ENCODE measurements at places on chromosomes 13 and 19.

DNA sequence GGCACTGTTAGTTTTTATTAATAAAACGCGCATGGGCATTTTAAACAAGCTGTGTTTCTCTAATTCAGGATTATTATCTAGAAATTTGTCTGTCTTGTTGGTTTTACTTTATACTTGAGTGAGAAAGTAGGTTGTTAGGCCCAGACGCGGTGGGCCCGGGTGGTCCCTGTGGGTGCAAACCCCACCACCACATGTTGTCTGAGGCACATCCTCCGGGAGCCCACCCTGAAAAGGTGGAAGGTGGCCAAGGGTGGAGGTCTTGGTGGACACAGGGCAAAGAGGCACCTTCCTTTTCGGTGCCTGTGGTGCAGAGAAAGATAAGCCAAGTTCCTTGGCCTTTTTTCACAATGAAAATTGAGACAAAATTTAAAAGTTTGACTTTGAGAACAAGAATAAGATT, 16.6 kb downstream of the ATP4B start:
- DNase-seq = no peak

GRCh38 chr13:20378721-20379120, 146.6 kb upstream of the GJB6 start:
- no peak for DNase-seq

DNA sequence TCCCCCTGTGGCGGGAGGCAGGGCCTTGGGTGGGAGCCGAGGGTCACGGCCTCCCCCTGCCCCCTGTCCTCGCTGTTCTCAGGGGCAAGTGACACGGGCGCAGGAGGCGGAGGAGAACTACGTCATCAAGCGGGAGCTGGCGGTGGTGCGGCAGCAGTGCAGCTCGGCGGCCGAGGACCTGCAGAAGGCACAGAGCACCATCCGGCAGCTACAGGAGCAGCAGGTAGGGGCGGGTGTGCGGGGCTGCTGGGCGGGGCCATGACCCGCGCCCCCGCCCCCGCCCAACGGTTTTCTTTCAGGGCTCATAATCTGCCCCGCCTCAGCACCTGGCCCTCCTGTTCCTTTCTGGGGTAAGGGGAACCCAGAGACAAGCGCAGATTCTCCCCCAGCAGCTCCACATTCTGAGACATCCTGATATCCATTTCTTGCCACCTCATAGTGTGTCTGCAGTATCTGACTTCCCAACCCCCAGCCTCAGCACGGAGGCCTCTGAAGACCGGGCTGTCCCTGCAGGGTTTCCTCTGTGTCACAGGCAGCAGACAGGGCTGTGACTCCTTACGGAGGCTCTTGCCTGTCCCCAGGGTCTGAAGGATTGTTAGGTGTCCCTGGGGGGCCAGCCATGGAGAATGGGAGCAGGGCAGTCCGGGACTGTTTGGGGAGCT, 15.9 kb downstream of the PRR36 start:
- no peak for DNase-seq

GRCh38 chr13:87889254-87889653, 218.1 kb downstream of the SLITRK5 start:
- DNase-seq = no peak

DNA sequence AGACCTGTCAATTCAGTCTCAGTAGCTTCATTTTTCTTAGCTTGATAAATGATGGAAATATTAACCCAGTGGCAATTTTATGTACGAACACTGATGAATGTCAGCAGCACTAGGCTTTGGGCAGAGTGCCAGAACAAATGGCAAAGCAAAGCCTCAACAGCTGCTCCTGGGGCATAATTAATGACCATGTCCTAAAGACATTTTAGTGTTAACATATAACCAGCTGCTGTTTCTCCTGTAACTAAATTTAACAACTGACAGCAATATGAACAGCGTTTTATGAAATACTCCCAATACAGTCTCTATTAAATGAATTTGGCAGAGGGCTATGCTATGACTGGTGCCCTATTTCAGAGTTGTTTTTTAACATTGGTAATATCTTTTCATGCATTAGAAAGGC, 47.1 kb downstream of the ZNF568 start:
- no peak for DNase-seq

- no peak for DNase-seq
These were observed 2.0 kb downstream of the LENG9 start for GRCh38 chr19:54461613-54462012.

DNA sequence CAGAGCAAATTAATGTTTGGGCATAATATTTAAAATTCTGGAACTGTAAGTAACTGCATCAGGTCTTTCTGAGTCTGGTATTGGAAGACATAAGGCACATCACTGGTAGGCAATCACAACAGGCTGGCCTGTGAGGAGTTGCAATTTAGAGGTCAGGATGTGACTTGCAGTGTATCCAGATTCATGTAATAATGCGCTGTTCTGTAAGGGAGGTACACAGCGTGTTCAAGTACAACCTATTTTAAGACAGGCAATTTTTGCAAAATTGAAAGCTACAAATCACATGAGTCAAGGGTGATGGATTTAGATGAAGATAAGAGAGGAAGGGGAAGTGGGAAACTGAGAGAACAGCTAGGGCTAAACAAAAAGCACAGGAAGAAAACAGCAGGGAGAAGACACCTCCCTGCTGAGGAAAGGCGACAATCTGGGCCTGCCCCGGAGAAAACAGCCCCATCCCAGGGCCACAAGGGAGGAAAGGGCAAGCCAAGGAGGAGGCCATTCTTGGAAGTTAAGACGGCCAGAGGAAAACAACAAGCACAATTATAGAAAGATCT, 138.1 kb downstream of the LACC1 start:
- no peak for DNase-seq

DNA sequence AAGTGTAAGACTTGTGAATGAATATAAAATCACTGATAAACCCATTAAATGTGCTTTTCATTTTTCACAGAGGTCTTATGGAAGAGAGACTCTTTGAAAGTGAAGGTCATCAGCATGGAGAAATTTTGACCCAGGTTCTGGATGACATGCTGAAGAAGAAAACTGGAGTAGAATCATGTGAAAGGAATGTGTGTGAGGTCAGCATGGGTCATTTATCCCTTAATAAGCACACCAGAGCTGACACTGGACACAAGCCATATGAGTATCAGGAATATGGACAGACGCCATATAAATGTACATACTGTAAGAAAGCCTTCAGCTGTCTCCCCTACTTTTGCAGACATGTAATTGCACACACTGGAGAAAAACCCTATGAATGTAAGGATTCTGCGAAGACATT, 29.0 kb downstream of the ZNF20 start:
- no peak for DNase-seq

- DNase-seq = no peak
These were observed 334.6 kb downstream of the MYO16 start for GRCh38 chr13:108963846-108964600.

GRCh38 chr13:101535192-101535746, 82.8 kb downstream of the ITGBL1 start:
- DNase-seq = no peak

DNA sequence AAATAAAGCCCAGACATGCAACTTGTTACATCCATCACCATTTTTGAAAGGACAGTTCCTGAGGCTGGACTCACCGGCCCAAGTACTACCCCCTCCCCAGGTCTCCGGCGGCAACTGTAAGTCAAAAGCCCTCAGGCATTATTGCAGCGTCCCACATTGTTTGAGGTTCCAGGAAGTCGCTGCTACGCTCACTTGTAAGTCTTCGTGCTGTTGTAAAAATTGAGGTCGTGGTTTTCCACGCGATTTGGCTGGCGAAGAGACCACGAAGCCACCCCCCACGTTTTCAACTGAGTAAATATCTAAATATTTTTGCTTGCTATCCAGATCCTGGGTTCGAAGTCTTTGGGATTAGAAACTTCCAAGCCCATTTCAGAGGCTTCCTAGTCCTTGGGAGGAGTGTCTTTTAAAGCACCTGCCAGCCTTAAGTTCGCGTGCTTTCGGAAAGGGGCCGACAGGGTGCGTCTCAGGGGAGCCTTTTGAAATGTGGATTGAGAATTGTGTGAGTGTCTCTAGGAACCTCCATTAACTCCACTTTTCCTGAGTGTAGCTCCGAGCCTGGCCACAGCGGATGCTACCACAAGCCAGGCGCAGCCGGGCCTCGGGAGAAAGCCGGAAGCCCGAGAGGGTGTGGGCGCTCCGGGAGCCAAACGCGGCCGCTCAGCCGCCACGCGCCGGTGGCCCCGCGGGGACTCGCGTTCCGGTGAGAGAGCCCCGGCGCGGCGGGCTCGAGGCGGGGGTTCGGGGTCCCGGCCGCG, 434 bp upstream of the FNDC3A start:
- peak; percentile 6 for DNase-seq

GRCh38 chr13:73230716-73231115, 171.9 kb downstream of the KLF5 start:
- no peak for DNase-seq

DNA sequence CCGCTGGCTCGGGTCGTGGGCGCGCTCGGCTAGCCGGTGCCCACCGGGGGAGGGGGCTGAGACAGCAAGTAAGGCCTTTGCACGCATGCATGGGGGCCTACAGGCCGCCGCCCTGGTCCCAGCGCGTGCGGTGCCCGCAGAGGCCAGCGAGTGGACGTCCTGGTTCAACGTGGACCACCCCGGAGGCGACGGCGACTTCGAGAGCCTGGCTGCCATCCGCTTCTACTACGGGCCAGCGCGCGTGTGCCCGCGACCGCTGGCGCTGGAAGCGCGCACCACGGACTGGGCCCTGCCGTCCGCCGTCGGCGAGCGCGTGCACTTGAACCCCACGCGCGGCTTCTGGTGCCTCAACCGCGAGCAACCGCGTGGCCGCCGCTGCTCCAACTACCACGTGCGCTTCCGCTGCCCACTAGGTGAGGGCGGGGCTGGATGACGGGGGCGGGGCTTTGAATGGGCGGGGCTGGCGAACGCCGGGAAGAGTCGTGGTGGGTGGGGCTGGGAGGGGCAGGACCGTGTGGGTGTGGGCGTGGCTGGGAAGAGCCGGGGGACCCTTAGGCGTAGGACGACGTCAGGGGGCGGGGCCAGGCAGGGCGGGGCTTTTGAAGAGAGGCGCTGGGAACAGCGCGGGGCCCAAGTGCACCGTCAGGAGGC, 2.1 kb downstream of the CILP2 start:
- DNase-seq = no peak

DNA sequence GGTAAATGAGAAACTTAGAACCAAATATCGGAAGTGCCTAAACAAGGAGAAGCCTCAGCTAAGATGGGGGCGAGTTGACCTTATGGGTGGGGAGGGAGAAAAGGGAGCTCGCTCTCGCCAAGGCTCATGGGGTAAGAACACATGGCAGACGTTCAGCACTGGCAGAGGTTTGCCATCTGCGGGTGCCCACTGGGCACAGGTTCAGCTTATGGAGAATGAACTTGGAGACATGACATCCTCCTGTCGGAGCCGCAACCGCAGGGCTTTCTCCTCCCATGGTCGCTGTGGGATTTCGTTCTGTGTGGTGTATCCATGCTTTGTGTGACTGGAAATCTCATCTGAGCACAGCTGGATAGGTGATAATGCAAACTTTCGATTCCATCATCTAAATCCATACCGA, 36.1 kb upstream of the PEPD start:
- no peak for DNase-seq

DNA sequence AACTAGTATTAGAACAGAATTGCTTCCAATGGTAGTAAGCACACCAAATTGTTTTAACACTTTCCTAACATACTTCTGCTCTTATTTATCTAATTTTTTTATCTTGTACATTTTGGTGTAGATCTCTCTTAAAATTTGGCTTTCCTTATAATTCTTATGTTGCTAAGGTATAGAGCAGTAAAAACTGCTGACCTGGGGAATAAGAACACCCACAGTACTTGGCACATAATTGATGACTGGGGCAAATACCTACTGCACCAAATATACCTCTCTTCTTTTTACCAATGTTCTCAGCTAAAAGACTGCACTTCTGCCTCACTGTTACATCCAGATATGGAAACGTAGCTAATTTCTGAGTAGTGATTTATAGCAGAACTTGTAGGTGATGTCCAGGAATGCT, 642.2 kb downstream of the LIG4 start:
- DNase-seq = no peak

- DNase-seq = no peak
These were observed 26.0 kb downstream of the WDR88 start for GRCh38 chr19:33157906-33158305.

DNA sequence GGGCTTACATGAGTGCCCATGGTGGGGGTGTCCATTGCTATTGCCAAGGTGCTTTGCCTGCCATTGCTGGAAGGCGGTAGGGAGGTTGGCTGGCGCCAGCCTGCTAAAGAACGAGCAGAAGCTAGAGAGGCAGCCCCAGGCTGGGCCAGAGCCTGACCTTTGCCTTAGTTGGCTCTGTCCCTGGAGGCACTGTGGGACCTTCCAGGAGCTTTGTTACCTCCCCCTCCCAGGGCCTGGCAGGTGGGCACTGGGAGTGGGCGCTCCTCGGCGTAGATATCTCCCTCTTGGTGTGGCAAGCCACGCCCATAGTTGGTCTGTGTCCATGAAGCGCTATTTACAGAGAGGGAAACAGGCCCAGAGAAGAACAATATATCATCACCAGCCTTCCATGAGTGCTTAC, 2.3 kb upstream of the SLC25A42 start:
- DNase-seq = no peak

DNA sequence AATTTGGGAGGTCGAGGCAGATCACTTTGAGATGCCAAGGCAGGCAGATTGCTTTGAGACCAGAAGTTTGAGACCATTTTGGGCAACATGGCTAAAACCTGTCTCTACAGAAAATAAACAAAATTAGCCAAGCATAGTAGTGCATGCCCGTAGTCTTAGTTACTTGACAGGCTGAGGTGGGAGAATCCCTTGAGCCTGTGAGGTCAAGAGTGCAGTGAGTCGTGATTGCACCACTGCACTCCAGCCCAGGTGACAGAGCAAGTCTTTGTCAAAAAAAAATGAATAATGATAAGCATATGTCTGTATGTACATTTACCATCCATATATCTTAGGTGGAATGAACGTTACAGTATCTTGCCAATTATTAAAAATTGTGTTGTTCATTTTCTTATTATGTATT, 2447.7 kb downstream of the PCDH9 start:
- DNase-seq = no peak

Data from urothelium cell line (cell line).